ENCODE measurements at places on chromosomes 16 and 17.

DNA sequence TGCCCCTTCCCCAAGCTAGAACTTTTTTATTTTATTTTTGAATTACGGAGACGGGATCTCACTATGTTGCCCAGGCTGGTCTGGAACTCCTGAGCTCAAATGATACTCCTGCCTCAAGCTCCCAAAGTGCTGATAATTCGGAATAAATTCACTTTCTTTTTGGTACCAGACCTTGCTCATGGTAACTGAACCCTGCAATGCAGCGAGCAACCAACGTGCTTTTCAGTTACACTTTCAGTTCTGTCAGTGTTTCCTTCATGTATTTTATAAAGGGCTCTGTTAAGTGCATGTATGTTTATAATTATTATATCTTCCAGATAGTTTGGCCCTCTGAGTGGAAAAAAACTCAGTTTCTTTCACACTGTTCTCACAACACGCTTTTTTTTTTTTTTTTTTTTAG, 13.9 kb downstream of the C16orf96 start:
- DNase-seq, result no peak

- DNase-seq, result no peak
Measured at GRCh38 chr17:14211801-14212200, 24.9 kb downstream of the CDRT15 start.

DNA sequence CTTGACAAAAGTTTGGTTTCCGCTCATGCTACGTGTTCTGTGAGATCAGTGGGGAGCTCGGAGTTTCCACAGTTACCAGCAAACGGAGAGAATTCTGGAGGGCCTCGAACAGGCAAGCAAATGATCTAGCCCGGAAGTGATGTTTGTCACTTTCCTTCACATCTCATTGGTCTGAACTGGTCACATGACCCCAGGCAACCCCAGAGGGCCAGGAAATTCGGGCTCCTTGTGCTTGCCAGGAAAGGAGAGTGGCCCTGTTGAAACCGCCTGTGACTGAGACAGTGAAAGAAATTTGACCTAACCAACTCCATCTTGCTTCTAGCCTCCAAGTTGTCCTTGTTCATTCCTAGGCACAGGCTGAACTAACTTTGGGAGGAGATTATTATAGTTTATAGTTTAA, 23.0 kb downstream of the SPPL2C start:
- DNase-seq, result no peak

GRCh38 chr17:18362698-18363100, 651 bp downstream of the SHMT1 start:
- DNase-seq, result no peak

DNA sequence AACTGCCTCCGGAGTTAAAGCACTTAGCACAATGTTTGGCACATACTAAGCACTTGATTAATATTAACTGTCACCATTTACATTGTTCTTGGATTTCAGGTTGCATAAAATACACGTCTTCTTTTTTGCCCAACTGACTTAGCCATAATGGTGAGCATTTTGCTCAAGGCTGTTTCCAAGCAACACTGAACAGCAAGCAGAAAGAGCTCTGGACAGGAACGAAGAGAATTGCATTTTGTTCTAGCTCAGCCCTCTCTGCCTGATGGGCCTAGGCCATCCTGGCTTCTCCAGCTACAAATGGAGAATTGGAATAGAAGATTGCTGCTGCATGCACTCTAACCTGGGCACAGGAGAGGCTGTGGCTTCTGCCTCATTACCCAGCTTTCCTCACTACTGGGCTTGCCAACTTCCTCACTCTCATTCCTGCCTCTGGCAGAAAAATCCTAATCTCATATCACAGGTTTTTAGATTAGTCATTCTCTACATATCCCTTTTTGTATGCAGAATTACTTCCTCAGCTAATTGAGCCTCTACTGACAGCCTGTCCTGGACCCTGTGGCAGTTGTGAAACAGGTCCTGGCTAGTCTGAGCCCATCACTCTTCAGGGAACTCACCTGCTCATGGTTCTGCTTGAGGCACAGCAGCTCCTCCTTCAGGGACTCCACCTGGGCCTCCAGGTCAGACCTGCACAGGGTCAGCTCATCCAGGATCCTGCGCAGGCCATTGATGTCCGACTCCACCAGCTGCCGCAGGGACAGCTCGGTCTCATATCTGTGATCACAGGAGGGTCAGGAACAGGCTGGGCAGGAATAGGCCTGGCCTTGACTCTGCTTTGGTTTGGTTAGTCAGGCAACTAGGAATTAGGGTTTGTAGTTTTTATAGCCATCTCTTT, 2.5 kb downstream of the KRT33A start:
- no peak for DNase-seq

All from iPS DF 6.9 (cell line).